ENCODE measurements at places on chromosomes 11 and 22. TPM values are rescaled to one million over a fixed set of nuclear protein-coding genes. Genes with fewer than 3 reads are reported as not detected.

DNA sequence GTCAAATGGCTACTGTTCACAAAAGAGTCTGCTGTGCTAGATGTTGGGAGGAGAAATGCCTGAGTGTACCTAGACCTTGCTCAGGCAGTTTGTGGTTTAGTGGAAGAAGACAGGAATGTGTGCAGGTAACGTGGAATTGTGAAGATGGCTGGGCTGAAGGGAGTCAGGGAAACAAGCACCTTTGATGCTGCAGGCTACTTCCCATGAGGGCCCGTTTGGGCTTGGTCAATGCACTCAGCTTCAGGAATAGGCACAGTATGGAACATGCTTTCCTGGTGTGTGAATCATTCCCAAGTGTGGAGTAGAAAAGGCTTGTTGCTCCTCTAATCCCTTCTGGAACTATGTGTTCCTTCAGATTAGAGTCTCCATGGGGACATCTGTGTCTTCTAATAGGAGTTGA is 318.3 kb upstream of the MTNR1B start:
- no peak for DNase-seq

DNA sequence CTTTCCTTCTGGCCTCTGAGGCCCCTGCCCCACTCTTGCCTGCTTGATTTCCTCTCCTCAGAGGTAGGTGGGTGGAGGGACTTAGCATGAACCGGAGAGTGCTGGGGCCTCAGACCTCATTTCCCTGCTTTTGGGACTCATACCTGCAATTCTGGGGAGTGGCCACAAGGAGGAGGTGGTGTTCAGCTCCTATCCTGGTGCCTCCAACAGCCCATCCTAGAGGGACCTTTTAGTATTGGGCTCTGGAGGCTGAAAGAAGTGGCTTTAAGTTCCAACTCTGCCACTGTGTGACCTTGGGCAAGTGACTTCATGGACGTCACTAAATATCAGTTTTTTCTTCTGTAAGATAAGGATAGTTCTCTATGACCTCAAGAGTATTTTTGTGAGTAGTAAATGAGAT is 98.6 kb downstream of the KIAA1671 start:
- no peak for DNase-seq

DNA sequence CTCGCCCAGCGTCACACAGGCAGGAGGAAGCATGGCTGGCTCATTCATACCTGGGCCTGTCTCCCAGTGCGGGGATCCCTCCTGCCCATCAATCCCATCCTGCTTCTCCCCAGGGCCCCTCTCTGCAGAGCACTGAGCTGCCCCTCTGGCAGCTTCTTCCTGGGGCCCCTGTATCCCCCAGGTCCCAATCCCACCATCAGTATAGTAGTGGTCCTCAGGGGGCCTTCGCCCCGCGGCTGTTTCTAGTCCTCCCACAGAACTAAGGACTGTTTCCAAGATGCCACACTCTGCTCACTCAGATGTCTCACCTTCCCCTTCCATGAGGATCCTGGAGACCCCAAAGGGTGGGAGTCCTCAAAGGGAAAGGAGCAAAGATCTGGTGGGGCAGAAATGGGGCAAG is 97.6 kb downstream of the PDE2A start:
- DNase-seq = no peak

DNA sequence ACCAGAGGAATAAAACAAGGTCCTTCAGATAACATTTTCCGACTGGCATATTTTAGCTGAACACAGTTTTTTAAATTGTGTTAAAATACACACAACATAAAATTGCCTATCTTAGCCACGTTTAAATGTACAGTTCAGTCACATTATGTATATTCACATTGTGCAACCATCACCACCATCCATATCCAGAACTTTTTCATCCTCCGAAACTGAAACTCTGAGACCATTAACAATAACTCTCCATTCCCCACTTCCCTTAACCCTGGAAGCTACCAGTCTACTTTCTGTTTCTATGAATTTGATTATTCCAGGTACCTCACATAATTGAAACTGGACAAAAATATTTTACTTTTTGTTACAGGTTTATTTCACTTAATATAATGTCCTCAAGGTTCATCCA is 213.3 kb downstream of the ETS1 start:
- DNase-seq = no peak

GRCh38 chr11:62309991-62310390 is 11.1 kb upstream of the SCGB1D4 start:
- DNase-seq = no peak

- DNase-seq = no peak
Observed at GRCh38 chr11:35089666-35090065, 49.3 kb upstream of the CD44 start.

DNA sequence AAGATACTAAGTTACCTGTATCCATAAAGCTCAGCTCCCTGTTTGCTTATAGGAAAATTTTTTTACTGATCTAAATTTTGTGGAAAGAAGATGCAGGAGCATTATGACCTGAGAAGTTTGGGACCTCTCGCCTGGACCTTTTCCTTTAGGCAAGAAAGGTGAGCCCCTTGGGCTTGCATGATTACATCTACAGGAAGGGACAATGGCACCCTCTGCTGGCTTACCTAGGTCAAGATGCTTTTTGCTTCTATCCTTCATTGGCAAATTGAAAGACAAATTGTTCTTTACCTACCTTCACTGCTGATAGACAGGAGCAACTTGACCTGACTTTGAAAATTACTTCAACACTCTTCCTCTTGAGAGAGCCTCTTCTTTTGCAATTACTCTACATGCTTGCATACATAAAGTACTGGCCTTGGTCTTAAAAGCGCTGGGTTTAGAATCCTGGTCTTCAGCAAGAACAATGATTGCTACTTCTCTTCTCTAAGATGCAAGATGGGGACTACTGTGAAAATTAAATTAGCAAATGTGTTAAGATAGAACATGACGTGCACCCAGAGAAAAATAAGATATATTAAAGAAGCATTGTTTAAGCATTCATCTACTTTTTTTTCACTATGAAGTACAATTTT is 147.2 kb downstream of the TRPC6 start:
- DNase-seq = peak; percentile 31

DNA sequence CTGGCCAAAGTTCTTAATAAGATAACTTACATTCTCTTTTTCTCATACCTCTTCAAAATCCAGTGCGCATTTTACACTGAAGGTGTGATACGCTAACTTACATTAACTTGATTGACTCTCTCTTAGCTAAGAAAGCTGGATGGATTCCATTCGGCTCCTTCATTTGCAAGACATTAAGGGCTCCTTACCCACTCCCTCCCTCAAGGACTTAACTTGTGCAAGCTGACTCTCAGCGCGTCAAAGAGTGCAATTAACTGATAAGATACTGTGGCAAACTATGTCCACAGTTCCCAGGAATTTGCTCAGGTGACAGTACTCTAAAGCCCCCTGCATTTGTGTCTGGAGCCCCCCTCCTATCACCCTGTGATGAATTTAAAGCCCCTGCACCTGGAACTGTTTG is 6.4 kb upstream of the RFPL1 start:
- DNase-seq = no peak

DNA sequence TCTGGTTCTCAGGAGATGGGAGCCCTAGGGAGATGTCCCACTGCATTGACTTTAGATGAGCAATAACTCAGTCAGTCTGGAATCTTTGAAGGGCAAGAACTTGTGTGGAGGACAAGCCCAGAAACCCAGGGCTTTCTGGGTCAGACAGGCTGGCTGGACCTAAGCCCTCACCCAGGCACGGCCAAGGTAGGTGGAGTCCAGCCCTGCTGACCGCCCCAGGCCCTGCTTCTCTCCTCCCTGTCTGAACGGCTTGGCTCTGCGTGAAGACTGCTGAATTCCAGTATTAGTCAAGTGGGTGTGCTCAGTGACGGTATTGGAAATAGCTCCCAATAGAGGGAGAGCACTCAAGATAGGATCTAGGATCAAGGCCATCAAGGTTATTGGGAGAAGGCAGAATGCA is 6.1 kb downstream of the CXCR5 start:
- DNase-seq = no peak

- DNase-seq = no peak
Observed at GRCh38 chr11:73530109-73530508, 67.8 kb downstream of the FAM168A start.

DNA sequence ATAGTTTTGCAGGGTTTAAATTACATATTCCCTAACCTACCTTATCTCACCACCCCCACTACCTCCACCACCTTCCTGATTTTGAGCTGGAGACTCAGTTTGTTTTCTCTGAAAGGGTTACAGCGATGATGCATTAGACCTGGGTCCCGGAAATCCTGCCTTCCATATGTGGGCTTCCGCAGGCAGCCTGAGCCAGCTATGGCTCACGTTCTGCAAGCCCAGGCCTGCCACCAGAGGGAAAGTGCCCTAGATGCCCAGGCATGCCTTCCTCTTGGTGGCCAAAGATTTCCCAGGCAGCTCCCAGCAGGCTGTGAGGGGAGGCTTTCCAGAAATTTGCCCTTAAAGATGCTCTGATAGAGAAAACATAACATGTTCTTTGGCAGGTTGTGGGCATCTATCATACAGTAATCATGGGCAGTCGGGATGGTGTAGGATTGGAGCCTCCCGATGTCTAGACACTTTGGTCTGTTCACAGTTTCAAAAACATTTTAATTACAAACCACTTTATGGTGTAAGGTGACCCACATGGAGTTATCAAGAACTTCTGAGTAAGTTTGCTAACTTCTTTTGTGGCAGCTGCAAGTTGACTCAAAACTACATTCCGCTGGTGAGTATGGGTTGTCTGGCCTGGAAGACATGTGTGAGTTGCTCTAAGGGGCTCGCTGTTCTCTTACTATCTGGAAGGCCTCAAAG is 79.3 kb downstream of the MICAL2 start:
- no peak for DNase-seq

GRCh38 chr11:35470616-35471015 is 51.3 kb upstream of the SLC1A2 start:
- DNase-seq = no peak

- peak; percentile 91 for DNase-seq
Observed at GRCh38 chr11:118605116-118605867, 2.1 kb upstream of the PHLDB1 start.

- peak; percentile 42 for DNase-seq
Observed at GRCh38 chr11:103480421-103480820, 371.2 kb downstream of the DYNC2H1 start.

- DNase-seq = no peak
Observed at GRCh38 chr11:16099343-16099900, 256.9 kb downstream of the SOX6 start.

DNA sequence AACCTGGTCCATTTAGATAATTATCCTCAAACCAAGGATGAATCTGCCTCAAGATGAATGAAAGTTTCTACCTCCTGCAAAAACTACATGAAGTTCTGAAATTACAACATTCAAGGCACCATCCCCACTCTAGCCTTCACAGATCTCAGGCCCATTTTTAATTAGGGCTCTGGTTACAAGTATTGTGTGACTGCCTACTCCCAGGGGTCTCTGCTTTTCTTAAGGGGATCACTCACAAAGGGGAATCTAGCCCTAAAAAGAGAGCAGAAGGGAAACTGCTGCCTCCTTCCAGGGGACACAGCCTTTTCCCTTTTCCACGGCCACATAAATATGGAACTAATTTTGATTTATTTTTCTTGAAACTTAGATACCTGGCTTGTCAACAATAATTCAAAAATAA is 17.4 kb upstream of the TMEM135 start:
- no peak for DNase-seq

DNA sequence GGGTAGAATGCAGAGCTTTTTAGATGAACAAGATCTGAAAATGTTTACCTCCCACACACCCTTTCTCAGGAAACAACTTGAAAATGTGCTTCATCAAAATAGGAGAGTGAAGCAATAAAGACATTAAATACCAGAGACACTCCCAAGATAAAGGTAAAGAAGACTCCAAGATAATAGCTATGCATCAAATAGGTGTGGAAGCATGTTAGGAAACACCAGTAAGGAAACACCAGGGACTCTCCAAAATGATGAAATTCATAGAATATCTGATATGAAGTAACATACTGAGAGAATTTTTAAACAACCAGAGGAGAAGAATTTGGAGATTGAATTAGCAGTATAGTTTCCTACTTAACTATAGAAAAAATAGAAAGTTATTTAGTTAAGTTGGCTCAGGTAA is 57.0 kb downstream of the OR10A6 start:
- no peak for DNase-seq

DNA sequence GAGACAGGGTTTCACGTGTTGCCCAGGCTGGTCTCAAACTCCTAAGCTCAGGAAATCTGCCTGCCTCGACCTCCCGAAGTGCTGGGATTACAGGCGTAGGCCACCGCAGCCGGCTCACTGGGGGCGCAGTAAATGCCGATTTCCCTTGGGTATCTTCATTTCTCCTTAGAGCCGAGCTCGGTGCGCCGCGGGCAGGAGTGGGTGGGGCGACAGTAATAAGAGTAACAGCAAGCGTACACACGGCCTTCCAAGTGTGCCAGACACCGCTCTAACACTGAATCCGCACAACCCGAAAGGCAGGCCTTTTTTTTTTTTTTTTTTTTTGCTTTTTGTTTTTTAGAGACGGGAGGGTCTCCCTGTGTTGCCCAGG is 500 bp upstream of the ADSL start:
- peak; percentile 33 for DNase-seq

The ENTHD1 gene
- not detected for polyA plus RNA-seq

The TEX12 gene
- polyA plus RNA-seq = not detected

The CASP5 gene
- not detected for polyA plus RNA-seq

The SPECC1L gene
- polyA plus RNA-seq = 49.1 TPM

The TMEM132A gene
- 97.9 TPM for polyA plus RNA-seq

The MYBPC3 gene
- 0.07 TPM for polyA plus RNA-seq

The SLCO2B1 gene
- polyA plus RNA-seq = 9.6 TPM

The RFPL3 gene
- not detected for polyA plus RNA-seq

Measured in renal pelvis (tissue), 12 donors.